Activated T-helper 9 cell treated with anti-CD3 and anti-CD28 coated beads, Interleukin-2, amount 50 U/mL, for 16 hours (primary cell): ENCODE measurements at places on chromosomes 16 and 17.

DNA sequence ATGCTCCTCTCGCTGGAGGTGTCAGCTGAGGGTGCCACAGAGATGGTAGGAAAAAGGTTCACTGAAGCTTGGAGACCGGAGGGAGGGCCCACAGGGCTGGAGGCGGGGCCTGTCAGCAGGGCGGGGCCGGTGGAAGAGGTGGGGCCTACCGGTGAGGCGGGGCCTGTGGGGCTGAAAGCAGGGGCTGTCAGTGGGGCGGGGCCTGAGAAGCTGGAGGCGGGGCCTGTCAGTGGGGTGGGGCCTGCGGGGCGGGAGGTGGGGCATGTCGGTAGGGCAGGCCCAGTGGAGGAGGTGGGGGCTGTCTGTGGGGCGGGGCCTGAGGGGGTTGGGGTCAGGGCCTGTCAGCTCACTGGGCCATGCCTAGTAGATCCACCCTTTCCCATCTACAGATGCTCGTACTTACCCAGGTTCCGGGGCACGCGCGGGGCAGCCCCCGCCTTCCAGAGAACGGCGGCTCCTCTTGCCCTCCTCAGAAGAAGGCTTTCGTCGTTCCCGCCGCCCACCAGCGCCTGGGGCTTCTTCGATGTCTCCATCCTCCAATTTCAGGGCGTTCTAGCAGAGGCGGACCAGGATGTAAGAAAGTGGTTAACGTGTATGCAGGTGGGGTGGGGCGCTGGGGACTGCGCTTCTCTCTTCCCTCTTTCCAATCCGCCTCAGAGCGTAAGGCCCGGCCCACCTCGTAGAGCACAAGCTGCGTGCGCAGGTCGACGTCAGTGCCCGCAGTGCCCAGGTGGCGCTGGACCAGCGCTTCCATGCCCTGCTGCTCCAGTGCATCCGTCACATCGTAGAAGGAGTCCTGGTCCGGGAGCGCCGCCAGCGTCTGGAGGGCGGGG, 9.8 kb downstream of the TMEM208 start:
- DNase-seq = peak; percentile 66

DNA sequence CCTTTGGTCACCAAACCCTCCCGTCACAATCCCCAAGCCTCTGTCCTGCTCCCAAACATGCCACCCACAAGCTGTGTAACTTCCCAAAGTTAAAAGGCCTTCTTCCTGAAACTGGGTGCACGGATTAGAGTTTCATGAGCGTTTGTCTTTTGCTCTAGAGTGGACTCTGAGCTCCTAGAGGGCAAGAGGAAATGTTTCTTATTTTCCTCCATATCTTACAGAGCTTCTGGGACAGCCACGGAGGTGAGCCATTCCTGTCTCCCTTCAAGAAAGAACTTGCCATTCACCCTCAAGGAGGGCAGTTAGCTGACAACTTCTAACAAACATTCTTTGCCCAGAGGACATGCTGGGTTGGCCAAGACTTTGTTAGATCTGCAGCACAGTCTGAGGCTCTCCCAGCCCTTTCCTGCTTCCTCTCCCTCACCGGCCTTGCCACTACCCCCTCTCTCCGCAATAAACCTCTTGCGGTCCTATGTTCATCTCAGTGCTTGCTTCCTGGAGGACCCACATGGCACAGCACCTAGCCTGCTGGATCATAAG, 2.6 kb upstream of the MYCBPAP start:
- DNase-seq = no peak

GRCh38 chr17:30199600-30199999, 35.9 kb downstream of the SLC6A4 start:
- DNase-seq = no peak

DNA sequence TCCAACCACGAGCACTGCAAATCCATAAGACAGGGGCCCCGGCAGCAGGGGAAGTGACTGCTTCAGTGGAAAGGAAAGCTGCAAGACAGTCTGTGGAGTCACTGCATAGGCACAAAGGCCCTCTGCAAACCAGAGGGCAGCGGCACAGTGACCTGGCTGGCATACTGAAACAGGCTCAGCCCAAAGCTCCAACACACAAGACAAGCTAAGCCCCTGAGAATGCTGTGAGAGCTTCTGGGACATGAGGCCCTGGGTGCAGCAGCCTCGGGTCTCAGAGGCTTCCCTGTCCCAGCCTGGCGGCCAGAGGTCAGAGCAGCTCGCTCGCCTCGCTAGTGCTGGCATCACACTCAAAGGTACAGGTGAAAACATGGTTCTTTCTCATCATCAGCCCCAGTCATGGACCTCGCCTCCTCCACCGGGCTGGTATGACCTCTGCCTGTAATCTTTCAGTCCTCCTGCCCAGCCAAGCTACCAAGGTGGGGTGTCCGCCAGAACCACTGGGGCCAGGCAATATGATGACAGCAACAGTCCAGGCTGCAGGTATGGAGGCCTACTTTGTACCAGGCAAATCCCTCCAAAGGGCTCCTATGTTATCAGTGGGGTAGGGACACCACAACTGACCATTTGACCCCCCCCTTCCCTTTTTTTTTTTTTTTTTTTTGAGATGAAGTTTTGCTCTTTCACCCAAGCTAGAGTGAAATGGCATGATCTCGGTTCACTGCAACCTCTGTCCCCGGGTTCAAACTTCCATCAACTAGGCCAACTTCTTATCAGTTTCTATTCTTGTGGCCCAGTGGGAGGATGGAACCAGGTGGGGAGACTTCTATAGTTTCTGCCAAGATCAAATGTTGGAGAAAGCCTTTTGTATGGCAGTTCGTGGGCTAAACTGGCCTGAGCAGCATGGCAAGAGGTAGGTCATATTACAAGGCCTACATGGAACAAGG, 19.2 kb downstream of the ST3GAL2 start:
- no peak for DNase-seq

- DNase-seq = no peak
Measured at GRCh38 chr17:82201498-82201910, 11.1 kb downstream of the CCDC57 start.

- no peak for DNase-seq
Measured at GRCh38 chr16:15881794-15882379, 6.5 kb downstream of the CEP20 start.

- DNase-seq = no peak
Measured at GRCh38 chr16:27802664-27803439, 252.9 kb downstream of the KATNIP start.

- peak; percentile 34 for DNase-seq
Measured at GRCh38 chr17:21125862-21126261, 902 bp upstream of the DHRS7B start.

DNA sequence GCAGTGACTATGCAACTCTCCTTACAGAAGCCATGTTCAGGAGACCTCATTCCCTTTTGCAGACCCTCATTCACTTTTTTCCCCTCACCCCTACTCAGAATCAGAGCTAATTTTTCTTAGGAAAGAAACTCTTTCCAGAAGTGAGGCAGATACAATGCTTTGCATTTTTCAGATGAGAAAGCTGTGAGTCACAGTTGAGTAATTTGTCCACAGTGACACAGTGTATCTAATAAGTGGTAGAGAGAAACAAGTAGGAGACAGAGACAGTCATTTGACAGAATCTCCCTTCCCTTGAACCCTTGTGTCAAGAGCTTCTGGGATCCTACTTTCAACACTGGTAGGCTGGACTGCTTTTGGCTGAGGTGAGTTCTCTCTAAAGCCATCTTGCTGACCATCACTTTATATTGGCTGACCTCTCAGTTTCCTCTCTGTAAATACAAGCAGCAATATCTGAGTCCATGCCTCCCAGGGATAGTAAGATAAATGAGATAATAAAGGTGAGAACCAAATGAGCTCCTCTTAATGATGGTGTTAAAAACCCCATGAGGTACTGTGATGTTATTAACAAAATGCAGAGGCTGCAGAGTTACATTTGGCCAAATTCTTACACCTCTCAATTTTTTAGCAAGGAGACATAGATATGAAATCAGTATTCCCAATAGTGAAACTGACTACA, 130.8 kb downstream of the CA10 start:
- DNase-seq = no peak

GRCh38 chr17:35740997-35741931, 9.8 kb downstream of the RASL10B start:
- no peak for DNase-seq

DNA sequence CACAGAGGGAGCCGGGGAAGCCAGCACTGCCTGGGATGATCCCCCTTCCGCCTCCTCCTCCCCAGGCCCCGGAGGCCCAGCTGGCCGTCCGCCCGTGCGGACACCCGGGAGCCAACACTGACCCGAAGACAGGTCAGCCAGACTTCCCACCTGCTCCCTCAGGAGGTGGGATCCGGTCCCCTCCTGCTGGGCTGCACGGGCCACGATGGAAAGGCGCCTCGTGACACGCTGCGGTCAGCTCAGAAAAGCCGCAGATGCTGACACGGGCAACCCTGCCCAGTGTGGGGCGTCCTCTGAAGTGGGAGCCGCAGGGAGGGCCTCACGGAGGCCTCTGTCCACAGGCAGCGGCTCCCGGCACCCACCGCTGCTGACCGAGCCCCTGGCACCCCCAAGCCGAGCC, 49.3 kb downstream of the CBFA2T3 start:
- DNase-seq = no peak

GRCh38 chr16:87178177-87178863, 138.9 kb downstream of the C16orf95 start:
- no peak for DNase-seq

GRCh38 chr16:7508656-7509055, 176.0 kb downstream of the RBFOX1 start:
- no peak for DNase-seq

DNA sequence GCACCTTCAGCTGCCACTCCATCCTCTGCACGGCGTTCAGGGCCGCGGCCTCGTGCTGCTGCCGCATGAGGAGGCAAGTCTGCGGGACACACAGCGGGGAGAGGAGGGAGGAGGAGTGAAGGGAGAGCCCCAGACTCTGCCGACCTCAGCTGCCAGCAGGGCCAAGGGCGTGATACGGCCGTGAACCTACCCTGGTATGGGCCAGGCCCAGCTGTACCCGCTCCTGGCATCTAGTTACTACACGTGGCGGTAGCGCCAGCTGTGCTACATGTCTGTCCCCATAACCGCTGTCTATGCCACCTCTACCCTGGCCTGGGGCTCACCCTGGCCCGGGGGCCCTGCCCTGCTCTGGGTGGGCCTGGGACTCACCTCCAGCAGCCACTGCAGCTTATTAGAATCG, 51.1 kb downstream of the ZNF778 start:
- no peak for DNase-seq

DNA sequence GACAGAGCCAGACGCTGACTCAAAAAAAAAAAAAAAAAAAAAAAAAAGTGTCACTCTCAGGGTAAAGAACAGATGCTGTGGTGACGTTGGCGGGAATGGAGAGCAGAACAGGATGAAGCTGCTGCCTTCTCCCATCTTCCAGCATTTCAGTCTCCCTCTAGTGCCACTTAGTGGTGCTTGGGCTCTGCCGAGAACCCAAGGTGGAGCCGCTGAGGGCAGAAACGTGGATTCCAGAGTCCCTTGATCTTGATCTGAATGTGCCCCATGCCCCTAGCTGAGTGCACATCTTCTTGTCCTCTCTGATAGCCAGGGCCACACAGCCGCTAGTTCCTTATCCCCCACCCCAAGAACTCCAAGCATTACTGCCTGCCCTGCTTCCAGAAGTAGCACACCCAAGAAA, 43.2 kb upstream of the FA2H start:
- DNase-seq = no peak

DNA sequence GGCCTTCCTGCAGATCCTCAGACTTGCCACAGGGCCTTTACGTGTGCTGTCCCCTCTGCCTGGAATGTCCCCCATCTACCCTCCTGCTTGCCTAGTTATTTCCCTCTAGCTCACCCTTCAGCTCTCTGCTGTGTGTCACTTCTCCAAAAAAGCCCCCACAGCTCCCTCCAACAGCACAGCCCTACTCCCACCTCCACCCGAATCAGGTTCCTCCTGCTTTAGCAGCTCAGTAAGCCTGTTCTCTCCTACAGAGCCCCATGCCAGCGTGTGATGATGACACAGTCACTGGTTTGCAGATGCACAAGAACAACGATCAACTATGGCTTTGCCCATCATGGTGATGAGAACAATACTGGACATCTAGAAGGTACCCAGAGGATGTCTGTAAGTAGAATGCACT, 7.1 kb upstream of the SAMD14 start:
- DNase-seq = no peak

DNA sequence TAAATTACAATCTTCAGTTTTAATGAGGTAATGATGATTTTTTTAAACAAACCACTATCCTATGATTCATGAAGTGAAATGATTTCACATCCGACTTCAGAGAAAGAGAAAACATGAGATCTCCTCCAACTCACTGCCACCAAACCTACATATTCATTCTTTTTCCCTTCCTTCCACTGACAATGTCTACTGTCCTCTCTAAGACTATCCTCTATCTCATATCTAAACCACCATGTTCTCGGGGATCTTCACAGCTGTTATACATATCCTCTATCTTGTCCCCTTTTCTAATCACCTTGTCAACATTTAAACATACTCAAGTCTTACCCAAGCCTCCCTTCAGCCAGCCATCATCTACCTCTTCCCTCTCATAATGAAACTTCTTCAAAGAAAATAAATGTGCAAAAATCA, 53.5 kb downstream of the SMURF2 start:
- DNase-seq = no peak

DNA sequence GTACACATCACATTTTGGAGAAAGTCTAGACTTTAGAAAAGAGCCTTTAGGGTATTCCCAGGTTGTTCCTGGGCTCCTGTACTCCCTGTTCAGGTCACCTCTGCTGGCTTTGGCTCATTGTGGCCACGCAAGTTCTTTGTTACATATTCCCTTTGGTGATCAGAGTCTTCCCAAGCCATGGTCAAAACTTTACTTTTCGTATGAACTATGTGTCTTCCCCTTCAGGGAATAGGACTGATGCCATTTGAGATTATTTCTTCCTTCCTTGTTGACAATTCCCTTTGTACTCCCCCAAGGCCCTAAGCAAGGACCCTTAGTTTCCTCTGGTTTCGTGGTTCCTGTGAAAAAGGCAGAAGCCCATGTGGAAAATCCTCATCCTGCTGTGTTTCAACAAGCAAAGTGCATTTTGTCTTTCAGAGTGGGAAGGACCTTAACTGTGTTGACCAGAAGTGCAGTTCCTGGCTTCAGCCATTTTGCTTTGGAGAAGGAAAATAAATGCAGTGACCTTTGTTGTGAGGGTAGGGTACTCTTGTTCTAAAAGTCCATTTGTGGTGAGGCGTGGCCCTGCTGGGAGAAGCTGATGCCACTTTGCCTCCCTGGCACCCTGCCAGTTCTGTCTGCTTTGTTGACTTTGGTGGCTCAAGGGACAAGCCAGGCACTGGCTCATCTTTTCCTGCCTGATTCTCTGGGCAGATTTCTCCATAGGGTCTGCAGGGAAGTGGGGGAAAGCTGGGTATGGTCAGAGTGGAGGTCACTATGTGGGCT, 55.1 kb downstream of the ZNRF1 start:
- no peak for DNase-seq

GRCh38 chr17:29710891-29711418, 88.2 kb upstream of the CORO6 start:
- DNase-seq = no peak

- no peak for DNase-seq
Measured at GRCh38 chr16:88337021-88337420, 45.7 kb upstream of the ZNF469 start.

DNA sequence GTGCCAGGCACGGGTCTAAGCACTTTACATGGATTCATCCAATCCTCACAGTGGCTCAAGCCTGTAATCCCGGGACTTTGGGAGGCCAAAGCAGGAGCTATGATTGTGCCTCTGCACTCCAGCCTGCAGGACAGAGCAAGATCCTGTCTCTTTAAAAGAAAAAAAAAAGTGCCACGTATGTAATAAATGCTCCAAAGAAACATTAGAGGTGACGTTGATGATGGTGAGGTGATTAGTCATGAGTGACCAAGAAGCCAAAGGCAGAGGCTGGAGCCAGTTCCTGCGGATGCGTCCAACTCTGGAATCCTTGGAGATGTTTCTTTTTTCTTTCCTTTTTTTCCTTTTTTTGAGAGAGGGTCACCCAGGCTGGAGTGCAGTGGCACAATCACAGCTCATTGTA, 59.4 kb upstream of the SIAH1 start:
- no peak for DNase-seq
